T-helper 2 cell (primary cell): ENCODE measurements at places on chromosomes 5 and 9.

- DNase-seq = no peak
Measured at GRCh38 chr5:134206627-134207160, 19.2 kb downstream of the PPP2CA start.

- peak; percentile 27 for DNase-seq
Measured at GRCh38 chr9:127578952-127579853, 32.9 kb upstream of the STXBP1 start.

GRCh38 chr9:99986642-99987041 lies 80.2 kb downstream of the STX17 start:
- no peak for DNase-seq

GRCh38 chr5:175447571-175447970 lies 3.6 kb upstream of the DRD1 start:
- DNase-seq = no peak

GRCh38 chr5:127433526-127433925 lies 83.9 kb upstream of the PRRC1 start:
- DNase-seq = no peak

DNA sequence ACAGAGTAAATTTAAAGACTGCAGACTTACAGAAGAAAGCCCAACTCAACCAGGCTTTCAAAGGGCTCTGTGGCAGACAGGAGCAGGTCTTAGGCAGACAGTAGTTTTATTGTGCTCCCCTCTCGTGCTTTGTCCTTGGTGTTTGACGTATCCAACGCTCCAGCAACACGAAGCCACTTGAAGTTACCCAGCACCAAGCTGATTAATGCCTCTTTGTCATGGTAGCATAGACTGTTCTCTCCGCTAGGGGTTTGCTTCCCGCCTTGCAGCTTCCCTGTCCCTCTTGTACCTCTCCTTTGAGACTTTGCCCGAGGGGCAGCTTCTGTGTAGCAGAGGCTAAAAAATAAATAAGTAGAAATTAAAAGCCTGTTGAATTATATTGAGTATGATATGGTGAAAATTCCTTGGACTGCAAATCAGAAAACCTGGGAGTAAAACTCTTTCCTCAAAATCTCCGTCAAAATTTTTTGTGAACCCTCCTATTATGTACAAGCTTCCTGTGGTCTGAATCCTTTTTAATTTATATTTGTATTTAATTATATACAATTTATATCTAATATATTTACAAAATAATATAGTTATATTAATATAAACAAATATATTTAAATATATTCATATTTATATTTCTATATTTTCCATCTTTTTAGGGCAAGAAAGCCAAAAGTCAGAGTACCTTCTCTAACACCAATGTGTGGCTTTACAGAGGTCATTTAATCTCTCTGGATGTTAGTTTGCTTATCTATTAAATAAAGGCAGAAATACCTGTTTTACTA lies 405.4 kb downstream of the DMAC1 start:
- DNase-seq = no peak

DNA sequence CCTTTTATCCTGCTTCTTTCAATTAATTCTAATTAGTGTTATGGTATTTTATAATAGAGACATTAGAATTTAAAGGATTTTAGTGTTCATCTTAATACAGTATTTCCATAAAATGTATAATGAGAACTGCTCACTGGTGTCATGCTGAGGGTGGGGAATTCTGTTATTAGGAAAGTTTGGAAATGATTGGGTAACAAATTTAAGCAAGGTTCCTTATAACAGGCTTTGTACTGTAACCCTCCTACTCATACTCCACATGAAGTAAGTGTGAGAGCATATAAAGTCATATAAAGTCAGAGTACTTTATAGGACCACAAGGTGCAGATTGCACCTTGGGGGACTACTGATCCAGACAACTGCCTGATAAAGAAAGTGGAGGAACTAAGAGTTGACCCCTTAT lies 42.2 kb downstream of the SV2C start:
- DNase-seq = no peak

GRCh38 chr5:72134226-72134899 lies 27.1 kb downstream of the MAP1B start:
- DNase-seq = no peak

- no peak for DNase-seq
Measured at GRCh38 chr5:78776637-78777036, 128.1 kb upstream of the LHFPL2 start.

DNA sequence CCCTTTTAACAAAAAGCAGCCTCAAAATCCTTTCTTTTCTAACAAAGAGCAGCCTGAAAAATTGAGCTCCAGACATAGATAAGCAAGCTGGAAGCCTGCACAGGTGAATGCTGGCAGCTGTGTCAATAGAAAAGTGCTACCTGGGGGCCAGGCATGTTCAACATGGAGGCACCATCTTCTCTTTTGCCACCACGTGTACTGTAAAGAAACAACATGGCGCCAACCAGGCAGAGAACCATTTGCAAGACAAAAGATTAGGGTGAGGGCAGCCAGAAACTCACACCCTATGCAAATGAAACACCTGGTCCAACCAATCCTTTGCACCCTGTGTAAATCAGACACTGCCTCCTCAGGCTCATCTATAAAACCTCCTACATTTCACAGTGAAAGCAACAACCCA lies 96.0 kb downstream of the ACTL7B start:
- no peak for DNase-seq

GRCh38 chr9:105647595-105648349 lies 14.5 kb upstream of the TAL2 start:
- no peak for DNase-seq

DNA sequence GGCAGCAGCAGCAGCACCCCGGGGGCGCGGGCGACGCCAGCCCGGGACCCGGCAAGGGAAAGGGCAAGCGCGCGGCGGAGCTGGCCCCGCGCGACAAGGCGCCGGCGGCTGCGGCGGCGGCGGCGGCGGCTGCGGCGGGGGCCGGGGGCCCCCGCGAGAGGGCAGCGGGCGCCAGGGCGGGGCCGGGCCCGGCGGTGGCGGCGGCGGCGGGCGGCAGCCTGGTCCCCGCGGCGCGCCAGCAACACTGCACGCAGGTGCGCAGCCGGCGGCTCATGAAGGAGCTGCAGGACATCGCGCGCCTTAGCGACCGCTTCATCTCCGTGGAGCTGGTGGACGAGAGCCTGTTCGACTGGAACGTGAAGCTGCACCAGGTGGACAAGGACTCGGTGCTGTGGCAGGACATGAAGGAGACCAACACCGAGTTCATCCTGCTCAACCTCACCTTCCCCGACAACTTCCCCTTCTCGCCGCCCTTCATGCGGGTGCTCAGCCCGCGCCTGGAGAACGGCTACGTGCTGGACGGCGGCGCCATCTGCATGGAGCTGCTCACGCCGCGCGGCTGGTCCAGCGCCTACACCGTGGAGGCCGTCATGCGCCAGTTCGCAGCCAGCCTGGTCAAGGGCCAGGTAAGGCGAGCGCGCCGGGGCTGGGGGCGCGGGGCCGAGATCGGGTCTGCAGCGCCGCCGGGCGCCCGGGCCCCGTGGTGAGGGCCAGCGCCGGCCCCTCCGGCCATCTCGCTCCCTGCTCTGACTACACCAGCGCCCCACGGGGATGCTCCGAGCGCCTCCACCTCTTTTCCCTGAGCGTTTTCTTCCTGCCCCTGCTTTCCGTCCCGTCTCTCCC lies at the start of gene UBE2QL1:
Gene UBE2QL1 (plus strand): TSS at position 238 of the 843 bp plus-strand sequence. CDS start 35 bp downstream, at position 273.
- peak; percentile 22 for DNase-seq

GRCh38 chr9:132768932-132769905 lies 99.0 kb downstream of the GTF3C4 start:
- DNase-seq = peak; percentile 85

GRCh38 chr5:134226441-134227192 lies 744 bp upstream of the PPP2CA start:
- DNase-seq = peak; percentile 96

- no peak for DNase-seq
Measured at GRCh38 chr9:130640681-130641080, 23.7 kb upstream of the PRDM12 start.

DNA sequence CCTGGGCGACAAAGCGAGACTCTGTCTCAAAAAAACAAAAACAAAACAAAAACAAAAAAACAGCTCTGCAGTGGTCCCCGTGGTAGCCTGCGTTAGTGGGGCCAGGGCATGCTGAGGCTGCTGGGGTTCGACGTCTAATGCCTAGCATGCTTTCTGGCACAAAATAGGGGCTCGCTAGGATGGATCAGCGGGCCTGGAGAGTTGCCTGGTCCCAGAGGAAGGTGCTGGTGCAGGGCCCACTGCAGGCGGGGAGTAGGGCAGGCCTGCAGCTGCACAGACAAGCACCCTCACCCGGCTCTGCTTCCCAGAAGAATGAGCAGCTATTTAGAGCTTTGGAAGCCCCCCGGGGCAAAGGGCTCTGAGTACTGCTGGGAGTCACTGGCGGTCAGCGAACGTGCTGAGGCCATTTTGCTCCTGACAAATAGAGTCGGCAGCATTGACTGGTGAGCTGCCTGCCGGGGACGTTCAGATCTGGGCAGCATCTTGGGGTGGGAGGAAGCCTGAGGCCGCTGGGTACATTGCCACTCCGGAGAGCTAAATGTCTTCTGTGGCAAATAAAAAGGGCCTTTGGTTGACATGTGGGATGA lies 126.7 kb downstream of the OLFM1 start:
- no peak for DNase-seq

- DNase-seq = no peak
Measured at GRCh38 chr5:60598424-60598823, 101.5 kb downstream of the DEPDC1B start.

DNA sequence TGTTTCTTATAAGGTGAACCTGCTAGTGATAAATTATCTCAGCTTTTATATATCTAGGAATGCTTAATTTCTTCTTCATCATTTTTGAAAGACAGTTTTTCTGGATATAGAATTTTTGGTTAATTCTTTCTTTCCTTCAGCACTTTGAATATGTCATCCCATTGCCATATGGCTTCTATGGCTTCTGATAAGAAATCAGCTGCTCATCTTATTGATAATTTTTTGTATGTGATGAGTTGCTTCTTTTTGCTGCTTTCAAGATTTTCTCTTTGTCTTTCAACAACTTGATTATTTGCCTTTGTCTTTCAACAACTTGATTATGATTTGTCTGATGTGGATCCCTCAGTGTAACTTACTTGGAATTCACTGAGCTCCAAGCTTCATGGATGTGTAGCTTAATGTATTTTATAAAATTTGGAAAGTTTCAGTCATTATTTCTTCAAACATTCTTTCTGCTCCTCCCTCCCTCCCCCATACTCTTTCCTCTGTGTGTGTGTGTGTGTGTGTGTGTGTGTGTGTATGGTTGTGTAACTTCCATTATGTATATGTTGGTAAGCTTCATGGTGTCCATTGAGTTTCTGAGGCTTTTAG lies 243.9 kb downstream of the TLE1 start:
- no peak for DNase-seq

DNA sequence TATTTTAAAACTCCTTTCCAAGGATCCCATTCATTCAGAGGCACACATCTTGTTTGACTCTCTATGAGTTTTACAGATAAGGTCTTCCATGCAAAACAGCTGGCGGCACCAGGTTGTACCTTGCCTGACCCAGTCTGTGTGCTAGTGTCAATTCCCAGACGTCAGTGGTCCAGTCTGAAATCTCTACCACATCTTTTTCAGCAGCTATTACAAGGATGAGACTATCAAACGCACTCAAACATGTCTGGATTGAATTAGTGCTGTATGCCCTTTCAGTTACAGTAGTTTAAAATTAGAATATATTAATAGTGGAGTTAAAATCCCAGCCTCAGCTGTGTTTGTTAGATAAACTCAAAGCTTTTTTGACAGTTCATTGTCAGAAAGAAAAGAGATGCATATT lies 11.7 kb downstream of the CDC14B start:
- no peak for DNase-seq

DNA sequence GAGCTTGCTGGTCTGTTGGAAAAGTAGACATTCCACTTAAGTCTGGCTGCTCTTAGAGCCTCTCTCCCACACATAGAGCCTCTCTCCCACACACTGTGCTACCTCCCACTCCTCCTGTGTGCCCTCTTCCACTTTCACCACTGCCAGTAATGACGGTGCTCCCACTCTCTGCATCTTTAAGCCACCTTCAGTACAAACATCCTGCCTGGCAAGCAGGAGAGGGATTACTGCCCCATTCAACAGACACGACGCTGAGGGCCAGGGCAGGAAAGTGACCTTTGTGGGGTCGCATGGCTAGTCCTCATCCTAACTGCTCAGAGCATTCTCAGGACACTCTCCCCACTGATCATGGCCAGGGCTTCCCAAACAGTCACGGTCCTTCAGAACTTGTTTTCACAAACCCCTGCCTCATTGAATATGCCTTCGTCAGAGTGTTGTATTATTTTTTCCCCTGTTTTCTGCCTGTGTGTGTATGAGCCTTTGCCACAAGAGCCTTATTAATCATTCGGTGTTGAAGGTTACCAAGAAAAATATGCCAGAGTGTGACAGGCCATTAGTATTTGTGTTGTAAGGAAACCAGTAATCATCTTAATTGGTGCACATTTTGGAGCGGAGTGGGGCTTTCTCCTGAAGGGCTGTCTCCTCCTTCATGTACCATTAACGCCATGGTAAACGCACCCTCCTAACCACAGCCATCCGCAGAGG lies 87.1 kb upstream of the SAP30L start:
- DNase-seq = no peak

- no peak for DNase-seq
Measured at GRCh38 chr9:16417161-16417560, 453.3 kb downstream of the BNC2 start.

- no peak for DNase-seq
Measured at GRCh38 chr9:127418037-127418471, 6.1 kb upstream of the ZNF79 start.

GRCh38 chr9:130659699-130660248 lies 4.6 kb upstream of the PRDM12 start:
- no peak for DNase-seq

DNA sequence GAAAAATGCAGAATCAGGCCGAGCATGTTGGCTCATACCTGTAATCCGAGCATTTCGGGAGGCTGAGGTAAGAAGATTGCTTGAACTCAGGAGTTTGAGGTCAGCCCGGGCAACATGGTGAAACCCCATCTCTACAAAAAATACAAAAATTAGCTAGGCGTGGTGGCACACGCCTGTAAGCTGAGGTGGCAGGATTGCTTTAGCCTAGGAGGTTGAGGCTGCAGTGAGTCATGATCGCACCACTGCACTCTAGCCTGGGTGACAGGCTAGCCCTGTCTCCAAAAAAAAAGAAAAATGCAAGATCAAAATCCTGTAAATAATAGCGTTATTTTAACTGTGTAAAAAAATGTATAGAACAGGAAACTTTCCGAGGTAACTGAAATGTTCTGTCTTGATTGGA lies 39.4 kb downstream of the RNF44 start:
- DNase-seq = no peak

GRCh38 chr9:22645893-22646292 lies 199.3 kb downstream of the DMRTA1 start:
- DNase-seq = no peak

- no peak for DNase-seq
Measured at GRCh38 chr5:38948501-38948900, 102.7 kb downstream of the OSMR start.

GRCh38 chr9:85045271-85045670 lies 375.7 kb downstream of the NTRK2 start:
- DNase-seq = no peak
